ENCODE measurements at places on chromosomes 2 and 18.

DNA sequence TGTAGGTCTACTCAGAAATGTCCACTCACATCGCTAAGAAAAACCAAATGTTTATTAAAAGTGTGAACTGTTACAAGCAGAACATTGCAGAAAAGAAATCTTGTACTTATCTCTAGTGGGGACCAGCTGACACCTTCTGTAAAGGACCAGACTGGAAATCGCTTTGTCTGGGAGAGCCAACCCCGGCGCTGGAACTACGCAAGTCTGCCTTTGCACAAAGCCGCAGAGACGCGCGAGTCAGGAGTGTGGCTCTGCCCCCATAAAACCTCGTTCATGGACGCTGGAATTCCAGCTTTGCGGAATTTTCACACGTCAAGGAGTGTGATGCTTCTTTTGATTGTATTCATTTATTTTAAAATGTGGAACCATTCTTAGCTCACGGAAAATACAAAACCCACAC, 141.9 kb upstream of the SALL3 start:
- no peak for DNase-seq

DNA sequence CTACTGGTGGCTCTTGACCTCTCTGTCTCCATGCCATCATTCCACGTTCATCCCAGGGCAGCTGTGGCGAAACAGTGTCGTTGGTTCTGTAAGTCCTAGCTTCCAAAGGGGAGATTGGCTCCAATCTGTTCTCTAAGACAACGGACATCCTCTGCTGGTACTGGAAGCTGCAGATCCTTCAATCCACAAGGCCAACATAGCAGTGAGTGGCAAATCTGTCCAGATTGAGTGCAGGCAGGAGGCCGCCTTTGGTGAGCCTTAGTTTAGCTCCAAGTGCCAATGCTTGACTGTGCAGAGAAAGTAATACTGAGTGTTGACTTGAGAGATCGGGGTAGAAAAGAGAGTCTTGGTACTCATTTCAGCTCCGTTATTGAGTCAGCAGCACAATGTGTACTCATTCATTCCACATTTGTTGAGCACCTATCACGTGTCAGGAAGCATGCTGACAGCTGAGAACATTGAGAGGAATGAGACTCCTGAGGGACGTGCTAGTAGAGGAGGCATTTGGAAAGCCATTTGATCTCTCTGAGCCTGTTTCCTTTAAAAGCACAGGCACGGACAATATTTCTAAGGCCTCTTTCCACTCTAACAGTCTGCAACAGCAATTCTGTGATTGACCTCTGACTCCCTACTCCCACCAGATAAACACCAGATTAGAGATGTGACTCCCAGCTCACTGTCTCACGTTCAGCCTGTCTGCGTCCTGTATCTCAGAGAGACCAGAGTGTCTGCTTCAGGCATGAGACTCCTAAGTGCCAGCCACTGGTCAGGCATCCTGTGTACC, 306.0 kb downstream of the CLIP4 start:
- DNase-seq = no peak

GRCh38 chr2:203732092-203732952, 25.9 kb downstream of the CD28 start:
- no peak for DNase-seq

DNA sequence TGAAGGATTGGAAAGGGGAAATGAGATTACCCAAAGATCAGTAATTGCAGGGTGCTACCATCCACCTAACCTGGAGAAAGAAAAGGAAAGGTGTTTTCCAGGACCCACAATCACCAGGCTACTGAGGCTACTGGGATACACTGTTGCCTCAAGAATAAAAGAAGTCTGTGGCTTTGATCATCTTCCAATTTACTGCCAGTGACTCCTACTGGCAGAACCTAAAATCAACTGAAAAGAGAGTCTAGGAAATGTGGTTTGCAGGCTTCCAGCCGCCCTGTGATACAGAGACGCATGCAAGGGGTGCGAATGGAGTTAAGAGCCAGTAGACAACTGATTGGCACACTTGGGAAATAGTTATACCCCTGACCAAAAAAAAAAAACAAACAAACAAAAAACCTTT, 16.6 kb upstream of the TTL start:
- no peak for DNase-seq

GRCh38 chr2:86333378-86333777, 4.0 kb downstream of the REEP1 start:
- no peak for DNase-seq

GRCh38 chr2:223928113-223929006, 16.8 kb downstream of the WDFY1 start:
- DNase-seq = no peak

DNA sequence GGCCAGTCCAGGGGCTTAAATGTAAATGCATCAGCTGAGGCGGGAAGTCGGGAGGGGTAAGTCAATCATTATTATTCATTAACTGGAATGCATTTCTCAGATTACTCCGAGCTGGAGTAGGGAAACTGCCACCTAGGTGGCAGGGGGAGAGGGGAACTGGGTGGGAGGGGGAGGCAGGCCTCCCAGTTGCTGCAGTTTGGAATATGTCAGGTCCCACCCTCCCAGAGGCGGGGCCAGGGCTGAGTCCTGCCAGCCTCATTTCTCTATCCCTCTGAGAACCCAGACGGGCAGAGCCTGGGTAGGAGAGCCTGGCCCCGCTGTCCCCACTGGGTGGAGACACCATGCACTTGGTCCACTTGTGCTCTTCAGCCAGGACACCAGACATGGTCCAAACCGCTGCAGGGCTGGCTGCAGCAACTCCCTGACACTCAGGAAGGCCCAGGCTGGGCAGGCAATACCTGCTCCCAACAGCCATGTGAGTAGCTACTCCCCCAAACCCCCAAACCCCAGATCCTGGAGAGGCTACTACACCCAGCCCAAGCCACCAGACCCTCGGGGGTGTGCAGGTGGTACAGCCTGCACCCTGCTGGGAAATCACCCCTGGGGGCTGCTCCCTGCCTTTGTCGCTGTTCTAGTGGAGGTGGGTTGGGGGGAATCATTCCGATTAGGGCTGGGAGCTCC, at the start of gene GPBAR1:
TSS of gene GPBAR1 (plus strand) at position 274 of the 681 bp plus-strand sequence. CDS start 1,710 bp downstream, outside the sequence.
- no peak for DNase-seq

DNA sequence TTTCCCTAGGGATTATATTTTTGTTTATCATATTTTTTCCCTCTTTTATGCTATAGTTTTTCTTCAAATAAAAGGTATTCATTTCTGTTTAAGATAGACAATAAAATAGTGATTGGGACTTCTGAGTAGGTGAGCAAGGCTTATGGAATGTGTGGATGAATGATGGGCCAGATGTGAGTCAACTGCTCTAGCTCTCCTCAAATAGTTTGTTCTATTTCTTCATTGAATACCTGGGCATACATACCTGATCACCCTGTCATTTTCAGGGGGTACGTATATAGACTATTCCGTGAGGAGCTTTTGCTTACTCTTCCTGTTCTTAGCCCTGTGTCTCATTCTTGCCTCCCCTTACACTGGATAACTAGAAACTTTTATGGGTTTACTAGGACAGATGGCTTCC, 41.9 kb downstream of the BABAM2 start:
- DNase-seq = no peak

DNA sequence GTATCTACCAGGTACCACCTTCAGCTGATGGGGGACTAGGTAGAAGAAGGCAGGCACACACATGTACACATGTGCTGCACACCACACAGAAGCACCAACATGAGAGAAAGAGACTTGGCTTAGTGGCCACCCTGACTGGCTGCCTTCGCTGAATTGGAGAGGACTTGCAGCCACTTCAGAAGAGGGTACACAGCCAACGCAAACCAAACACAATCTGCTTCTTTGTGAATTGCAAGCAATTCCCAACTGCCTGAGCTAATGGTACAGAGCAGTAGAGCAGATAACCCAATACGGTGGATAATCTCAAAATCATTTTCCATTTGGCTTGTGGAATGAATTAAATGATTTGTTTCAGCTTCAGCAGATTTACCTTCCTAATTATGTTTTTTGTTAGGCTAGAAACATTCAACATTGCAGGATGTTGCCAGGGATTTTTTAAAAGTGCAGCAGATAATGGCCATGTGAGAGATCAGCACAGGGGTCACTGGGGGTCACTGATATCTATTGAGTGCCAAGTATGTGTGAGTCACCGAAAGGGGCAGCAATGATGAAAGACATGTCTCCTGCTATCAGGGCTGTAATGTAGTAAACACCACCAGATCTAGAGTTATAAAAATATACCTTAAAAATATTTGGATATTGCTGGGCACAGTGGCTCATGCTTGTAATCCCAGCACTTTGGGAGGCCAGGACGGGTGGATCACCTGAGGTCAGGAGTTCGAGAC, 652.6 kb downstream of the BCL11A start:
- DNase-seq = no peak

DNA sequence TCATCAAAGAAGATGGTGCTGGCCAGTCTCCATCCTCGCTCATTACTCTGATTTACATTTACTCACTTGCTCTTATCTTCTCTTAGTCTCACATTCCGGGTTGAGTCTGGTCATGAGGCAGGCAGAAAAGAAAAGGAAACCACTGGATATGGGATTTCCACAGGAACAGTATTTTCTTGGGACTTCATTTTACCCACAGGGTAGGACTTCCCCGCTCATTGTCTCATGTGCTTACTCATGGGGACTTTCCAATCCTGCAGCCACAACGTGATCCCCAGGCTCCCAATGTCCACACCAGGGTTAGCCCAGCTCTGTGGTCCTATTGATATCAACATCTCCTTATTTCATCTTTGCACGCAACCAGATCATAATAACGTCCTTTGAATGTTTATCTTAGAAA, 373.8 kb downstream of the TMEM182 start:
- DNase-seq = no peak

DNA sequence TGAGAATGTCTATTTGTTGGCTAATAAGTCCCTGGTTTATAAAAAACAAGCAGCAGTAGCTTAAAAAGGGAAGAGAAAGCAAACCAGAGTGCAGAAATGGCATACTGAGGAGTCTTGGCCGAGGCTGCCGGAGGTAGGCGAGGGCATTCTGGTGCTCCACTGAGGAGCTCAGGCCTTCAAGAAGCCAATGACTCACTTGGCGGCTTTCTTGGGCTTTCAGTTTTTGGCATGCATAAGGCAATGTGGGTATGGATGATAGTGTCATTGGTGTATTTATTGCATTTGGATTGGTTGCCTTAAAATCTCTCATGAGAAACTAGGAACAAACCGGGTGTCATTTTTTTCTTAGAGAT, 119.6 kb upstream of the ARL5A start:
- DNase-seq = no peak

- no peak for DNase-seq
Observed at GRCh38 chr18:22713511-22713910, 219.6 kb upstream of the RBBP8 start.

DNA sequence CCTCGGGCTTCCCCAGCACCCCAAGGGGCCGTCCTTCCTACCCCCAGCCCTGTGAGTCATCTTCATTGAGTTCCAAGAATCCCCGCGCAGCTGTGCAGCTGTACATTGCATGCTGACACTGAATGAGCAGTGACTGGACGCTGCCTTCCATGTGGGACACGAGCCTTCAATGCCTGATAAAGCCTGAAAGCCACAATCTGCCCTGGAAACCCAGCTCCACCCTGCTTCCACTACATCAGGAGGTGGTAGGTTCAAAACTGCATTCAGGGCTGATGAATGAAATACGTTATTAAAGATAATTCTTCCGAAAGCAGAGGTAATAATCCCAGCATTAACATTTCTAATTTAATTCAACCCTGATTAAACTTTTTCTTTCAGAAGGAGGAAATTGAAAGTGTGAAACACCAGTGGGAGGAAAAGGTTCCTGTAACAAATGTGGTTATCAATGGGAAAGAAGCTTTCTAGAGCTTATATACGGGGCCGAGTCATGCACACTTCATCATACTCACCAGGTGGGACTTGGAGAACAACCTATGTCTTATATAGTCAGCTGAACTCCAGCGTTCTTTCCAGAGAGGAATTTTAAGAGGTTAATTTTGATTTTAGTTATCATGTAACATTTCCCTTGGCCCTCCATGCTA, 360.1 kb downstream of the LPIN1 start:
- no peak for DNase-seq

GRCh38 chr2:66058675-66059074, 376.2 kb upstream of the MEIS1 start:
- no peak for DNase-seq

- no peak for DNase-seq
Observed at GRCh38 chr2:46323730-46324129, 26.5 kb downstream of the EPAS1 start.

DNA sequence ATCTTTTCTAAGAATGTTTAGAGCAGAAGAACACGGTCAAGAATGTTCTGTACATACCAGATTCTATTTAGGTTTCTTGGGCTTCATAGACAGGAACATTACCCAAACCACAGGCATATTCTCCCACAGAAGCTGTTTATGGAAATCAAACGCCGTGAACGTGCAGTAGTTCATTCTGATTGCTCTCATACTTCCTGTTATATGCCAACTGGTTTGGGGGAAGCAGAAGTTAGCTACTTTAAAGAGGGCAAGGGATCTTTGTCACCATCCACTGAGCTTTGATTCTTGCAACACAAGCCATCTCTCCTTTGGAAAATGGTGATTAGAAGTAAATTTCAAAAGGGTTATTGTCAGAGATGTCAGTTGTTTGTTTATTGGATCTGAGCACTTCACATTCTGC, 182.2 kb upstream of the NRP2 start:
- DNase-seq = no peak

DNA sequence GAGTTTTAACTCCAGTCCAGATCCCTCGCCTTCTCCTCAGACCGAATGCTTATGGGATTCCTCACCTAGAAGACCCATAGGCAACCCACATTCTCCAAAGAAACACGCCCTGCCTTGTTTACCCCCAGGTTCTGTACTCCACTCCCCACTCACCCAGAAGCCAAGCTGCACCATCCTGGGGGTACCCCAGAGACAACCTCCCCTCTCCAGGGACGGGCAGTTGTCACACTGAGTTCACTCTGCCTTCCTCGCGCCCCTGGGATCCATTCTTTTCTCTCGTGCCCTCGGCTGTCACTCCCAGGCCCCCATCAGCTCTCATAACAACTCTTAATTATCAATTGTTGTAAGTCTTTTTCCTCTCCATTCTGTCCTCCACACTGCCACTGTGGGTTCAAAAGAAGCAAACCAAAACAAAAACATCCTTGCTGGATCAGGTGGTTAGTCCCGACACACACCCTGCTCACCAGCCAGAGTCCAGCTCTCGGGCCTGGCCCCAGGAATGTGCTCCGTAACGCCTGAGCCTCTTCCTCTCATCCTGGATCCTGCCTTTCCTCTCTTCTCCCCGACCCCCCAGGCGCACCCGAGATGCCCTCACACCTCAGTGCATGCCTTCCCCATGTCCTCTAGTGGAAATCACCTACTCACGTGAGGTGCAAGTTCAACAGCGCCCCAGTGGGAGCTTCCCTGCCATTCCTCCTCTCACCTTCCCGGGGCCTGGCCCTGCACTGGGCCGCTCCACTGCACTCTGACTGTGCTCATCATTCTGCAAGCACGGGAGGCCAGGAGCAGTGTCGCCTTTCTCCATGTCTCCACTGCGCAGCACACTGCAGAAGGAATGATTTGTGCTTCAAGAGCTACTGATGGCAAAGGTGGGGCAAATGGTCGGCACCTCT, 20.7 kb downstream of the COX7A2L start:
- DNase-seq = no peak
